CD4-positive, alpha-beta T cell treated with Interleukin-1 beta for 1 hour (primary cell): ENCODE measurements at places on chromosomes 6 and 20.
A peak's percentile ranks its signal among the peaks of the same experiment; 100 is the strongest.

DNA sequence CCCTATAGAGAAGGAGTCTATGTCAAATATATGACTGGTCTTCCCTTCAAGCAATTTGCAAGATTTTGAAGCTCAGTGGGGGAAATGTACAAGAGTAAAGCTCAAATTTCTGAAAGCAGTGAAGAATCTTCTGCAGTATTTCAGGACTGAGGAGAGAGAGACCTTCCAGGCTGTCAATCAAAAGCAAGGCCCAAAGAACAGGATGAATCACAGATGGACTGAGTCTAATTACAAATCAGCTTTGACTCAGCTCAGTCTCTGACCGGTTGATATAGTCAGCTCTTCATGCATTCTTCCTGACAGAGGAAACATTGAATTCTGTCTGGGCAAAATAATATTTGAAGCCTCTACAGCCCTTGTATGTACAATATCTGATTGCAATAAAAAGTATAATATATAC, 7.7 kb upstream of the HTR1B start:
- DNase-seq = no peak

- peak; percentile 57 for DNase-seq
Measured at GRCh38 chr6:137033828-137034227, 10.9 kb downstream of the IL20RA start.

DNA sequence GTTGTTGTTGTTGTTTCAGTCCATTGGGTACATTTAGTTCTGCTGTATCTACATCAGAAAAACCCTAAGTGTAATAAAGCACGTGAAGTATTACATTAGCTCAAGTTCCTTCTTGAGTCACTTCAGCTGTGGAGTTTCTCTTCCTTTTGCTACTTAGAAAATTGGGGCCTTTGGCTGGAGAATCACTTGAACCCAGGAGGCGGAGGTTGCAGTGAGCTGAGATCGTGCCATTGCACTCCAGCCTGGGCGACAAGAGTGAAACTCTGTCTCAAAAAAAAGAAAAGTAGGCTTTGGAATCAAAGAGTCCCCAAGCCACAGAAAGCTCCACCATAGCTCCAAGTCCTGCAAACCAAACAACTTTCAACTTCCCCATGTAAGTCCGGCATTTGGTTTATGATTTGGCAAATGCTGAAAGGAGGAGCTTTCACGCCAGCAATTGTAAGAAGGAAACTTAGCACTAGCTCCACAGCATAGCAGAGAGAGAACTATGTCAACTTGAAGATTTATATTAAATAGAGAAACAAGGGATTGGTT, 56.5 kb upstream of the RNF144B start:
- no peak for DNase-seq

GRCh38 chr6:47440719-47441118, 36.9 kb upstream of the CD2AP start:
- DNase-seq = no peak

GRCh38 chr20:9442858-9443257, 71.5 kb upstream of the LAMP5 start:
- no peak for DNase-seq

DNA sequence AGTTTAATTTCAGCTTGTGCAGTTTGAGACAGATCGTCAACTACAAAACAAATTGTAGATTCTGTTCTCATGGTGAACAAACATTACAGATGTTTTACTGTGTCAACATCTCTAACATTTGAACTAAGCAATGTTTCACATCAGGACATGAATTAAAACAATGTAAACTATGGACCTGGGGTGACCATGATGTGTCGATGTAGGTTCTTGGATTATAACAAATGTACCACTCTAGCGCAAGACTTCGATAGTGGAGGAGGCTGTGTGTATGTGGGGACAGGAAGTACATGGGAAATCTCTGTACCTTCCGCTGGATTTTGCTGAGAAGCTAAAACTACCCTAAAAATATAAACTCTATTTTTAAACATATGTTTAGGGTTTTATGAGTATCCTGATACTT, 17.1 kb downstream of the HIVEP2 start:
- peak; percentile 74 for DNase-seq

DNA sequence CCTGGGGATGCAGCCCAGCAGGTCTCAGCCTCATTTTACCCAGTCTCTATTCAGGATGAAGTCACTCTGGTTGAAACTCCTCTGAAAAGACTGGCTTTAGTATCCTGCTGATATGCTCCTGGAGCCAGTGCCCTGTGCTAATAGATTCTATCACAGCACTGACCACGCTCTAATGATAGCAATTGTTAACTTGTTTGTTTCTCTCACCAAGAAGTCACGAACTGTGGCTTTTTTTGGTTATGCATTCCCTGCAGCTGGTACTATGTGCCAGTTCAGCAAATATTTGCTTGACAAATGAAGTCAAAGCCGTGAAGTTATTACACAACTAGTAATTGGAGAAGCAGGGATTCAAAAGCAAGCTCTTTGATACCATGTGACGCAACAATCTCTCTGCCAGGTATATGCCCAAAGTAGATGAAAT, 754.6 kb downstream of the KIF16B start:
- no peak for DNase-seq

- DNase-seq = no peak
Measured at GRCh38 chr20:47620808-47621805, 119.4 kb downstream of the NCOA3 start.

GRCh38 chr6:131197716-131198115, 62.4 kb downstream of the AKAP7 start:
- DNase-seq = peak; percentile 39

GRCh38 chr6:25556516-25556915, 95.5 kb upstream of the SCGN start:
- DNase-seq = peak; percentile 70

DNA sequence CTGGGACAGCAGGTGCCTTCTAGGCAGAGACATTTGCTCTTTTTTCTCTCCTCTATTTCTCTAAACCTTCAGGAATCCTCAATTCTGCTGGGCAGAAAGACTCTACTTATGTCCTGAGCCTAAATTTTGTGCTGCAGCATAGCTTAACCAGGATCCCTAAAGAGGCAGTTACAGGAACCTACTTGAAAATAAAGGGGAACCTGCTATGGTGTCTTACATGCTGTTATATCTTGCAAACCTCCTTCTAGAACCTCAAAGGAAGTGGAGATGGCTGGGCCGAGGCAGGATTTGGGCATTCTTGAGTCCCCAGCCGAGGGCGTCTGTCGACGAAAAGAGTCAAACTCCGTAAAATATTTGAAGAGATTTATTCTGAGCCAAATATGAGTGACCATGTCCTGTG, 17.1 kb upstream of the GMNN start:
- no peak for DNase-seq

DNA sequence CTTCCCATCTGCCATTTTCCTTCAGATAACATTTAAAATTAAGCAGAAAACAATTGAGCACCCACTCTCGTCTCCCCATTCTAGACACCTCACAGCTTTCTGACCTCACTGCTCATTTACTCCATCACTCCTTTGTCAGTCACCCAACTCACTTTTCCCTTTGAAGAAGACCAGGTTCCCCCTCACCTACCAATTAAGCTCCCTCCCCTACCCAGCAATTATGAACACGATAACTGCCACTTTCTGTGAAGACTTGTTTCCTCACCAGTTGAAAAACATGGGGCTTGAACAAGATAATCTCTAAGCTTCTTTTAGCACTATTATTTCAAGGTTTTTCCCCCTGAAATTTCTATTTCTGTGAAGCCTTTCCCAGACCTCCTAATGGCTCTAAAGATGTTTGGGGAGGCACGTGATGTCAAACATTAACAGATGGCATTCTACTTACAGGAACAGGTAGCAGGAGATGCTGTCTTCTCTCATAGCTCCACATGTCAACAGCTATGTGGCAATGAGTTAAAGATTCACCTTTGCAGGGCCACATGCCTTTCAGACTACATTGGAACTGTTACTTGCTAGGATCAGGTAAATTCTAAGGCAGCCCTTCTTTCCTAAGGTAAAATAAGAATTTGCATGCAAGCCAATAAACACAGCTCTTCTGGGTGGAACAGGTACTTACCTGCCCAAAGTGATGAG, 24.8 kb upstream of the SLA2 start:
- DNase-seq = no peak

DNA sequence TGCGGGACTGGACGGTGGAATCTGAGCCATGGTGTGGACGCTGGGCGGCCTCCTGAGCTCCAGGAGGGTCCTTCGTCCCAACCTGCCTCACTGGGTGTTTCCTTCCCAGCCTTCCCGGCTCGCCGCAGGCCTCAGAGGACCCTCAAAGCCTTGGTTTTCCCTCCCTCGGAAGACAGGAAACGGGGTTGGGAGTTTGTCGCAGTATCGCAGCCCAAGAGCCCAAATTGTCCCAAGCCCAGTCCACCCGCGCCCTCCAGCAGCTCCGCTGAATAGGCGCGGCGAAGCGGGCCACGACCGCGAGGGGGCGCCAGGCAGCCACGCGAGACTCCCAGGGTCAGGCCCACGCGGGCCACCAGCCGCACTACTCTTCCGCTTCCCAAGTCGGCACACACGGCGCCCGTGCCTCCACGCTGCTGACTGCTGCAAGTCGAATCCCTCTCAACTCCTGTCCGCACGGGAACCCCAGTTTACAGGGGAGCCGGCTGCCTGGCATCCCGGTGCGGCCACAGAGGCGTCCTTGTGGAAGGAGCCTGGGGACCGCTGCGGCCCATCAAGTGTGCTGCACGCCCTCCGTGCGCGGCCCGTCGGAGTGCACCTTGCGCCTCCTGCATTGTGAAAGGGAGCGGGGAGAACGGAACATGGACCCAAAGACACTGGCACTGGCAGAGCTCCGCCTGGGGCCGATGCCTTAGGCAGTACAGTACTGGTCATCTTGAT, 40.4 kb upstream of the HMGA1 start:
- DNase-seq = peak; percentile 88

DNA sequence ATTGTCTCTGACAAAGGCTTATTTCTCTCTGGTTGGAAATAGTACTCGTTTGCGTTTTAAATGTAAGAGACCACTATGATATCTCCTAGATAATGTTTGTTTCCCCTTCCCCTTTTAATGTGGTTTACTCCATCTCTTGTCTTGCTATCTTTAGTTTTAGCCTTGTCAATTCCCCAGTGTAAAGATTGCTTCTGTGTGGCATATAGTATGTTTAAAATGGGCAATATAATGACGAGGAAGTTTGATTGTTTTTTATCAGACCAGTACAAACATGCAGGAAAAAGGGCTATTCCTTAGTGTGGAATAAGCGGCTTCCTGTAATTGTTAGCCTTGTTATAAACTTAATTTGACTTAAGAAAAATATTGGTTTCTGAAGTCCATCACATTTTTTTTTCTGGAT, 3.1 kb downstream of the QKI start:
- no peak for DNase-seq

- no peak for DNase-seq
Measured at GRCh38 chr6:12602951-12603672, 113.5 kb upstream of the PHACTR1 start.

- peak; percentile 78 for DNase-seq
Measured at GRCh38 chr6:161076181-161076677, 84.7 kb downstream of the MAP3K4 start.

- no peak for DNase-seq
Measured at GRCh38 chr20:54084727-54085388, 14.5 kb upstream of the BCAS1 start.

- no peak for DNase-seq
Measured at GRCh38 chr6:27190126-27190525, 57.4 kb upstream of the PRSS16 start.

- DNase-seq = no peak
Measured at GRCh38 chr6:50353603-50354002, 303.9 kb upstream of the DEFB112 start.

- no peak for DNase-seq
Measured at GRCh38 chr6:106490436-106490835, 129.9 kb downstream of the CRYBG1 start.

GRCh38 chr20:55667955-55668354, 337.4 kb downstream of the CBLN4 start:
- no peak for DNase-seq

GRCh38 chr6:38088010-38088409, 268.5 kb downstream of the ZFAND3 start:
- DNase-seq = no peak

GRCh38 chr6:152978058-152978457, 4.8 kb downstream of the FBXO5 start:
- no peak for DNase-seq

- DNase-seq = no peak
Measured at GRCh38 chr6:166197361-166197760, 29.7 kb upstream of the TBXT start.

DNA sequence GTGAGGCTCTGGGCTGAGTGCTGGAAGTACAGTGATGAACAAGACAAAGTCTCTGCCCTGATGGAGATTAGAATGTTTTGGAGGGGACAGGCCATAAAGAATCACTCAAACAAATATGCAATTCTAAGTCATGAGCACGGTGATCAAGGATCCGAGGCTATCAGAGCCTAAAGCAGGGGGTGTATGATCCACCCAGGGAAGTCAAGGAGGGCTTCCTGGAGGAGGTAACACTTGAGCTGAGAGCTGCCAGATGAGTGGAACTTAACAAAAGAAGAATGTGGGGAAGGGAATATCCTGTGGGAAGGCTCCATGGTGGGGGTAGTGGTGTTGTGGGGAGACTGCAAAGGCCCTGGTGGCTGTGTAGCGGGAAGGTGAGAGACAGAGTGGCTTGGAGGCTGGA, 12.2 kb downstream of the BPIFB4 start:
- DNase-seq = no peak

- DNase-seq = no peak
Measured at GRCh38 chr6:89482126-89482525, 49.2 kb downstream of the ANKRD6 start.
